Stimulated activated CD4-positive, alpha-beta T cell treated with anti-CD3 and anti-CD28 coated beads, Interleukin-15, amount 100 ng/mL, for 48 hours (primary cell): ENCODE measurements at places on chromosomes 3 and 15.

- DNase-seq, result no peak
Observed at GRCh38 chr3:171255236-171255806, 204.9 kb downstream of the TNIK start.

DNA sequence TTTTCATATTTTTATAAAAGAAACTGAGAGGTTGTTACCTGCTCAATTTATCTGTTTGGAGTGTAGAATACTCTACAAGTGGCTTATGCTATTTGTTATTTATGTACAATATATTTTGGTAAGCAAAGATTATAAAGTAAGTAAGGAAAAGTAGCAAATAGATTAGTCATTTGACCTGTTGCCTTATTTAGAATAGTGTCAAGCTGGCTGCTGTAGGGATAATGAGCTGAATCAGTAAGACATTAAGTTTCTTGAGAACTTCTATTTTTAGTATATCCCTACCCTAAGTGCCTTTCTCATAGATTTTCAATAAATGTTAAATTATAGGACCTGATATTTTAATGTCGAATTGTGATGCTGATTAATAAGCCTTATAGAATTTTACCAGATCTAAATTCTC is 37.2 kb downstream of the ECT2 start:
- DNase-seq, result no peak

DNA sequence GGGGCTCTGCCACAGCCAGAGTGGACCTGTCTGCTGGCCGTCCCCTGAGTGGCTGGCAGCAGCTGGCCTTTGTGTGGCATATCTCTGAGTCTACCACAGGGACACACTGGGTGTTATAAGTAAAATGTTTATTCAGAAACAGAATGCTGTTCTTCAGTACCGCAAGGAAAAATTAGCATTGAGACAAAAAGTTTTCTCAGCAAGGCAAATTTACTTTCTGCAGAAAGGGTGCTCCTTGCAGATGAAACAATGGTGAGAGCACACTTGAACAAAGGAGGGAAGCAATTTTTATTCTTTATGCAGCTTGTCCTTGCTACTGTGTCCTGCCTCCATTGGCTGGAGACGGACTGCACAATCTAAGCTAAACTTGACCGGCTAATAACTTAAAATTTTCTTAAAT is 4.0 kb downstream of the TMEM89 start:
- no peak for DNase-seq

GRCh38 chr15:22950256-22950990 is 29.7 kb downstream of the CYFIP1 start:
- DNase-seq, result no peak

DNA sequence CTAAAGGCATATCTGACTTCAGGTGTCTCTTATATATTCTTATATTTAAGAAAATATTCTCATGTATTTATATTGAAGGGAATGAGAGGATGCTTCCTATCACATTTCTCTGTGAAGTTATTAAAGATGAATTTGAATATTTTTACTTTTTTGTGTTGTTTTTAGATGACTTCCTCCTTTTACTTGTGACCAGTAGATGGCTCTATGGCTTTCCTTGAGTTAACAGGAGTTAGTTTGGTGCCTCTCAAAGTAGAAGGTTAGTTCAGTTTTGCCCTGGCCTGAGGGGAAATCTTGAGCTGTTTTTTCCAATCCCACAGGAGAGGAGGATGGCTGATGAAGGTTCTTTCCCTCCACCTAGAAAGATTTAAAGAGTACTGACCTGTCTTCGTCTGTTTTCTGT is 80.7 kb downstream of the SQOR start:
- no peak for DNase-seq

DNA sequence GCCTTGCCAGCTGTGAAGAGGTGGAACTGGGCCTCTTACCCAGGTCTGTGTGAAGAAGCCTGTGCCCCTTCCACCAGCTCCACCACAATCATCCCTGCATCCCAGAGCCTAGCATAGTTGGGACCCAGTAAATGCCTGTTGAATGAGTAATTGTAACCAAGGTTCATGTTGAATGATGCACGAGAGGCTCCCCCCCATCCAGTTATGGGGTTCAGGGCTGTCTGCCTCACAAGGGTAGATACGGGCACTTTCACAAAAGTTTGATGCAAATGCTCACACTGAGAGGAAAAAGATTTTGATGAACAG is 29.5 kb upstream of the TSEN2 start:
- no peak for DNase-seq

DNA sequence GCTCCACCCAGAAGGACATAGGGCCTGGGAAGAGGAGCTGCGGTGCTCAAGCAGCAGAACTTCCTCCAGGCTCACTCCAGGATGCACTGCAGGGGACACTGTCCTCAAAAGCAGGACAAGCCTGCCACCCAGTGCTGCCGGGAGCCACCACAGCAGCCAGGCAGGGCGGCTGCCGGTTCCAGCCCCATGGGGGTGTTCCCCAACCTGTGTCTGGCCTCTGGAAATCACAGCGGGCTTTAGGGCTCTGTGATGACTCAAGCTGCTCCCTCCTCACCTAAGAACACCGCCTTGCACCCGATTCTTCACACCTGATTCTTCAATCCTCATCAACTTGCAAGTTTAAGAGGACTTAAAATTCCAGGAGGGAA is 71.9 kb upstream of the SLC6A11 start:
- DNase-seq, result no peak

- no peak for DNase-seq
Observed at GRCh38 chr15:62799037-62799436, 243.5 kb upstream of the TPM1 start.

DNA sequence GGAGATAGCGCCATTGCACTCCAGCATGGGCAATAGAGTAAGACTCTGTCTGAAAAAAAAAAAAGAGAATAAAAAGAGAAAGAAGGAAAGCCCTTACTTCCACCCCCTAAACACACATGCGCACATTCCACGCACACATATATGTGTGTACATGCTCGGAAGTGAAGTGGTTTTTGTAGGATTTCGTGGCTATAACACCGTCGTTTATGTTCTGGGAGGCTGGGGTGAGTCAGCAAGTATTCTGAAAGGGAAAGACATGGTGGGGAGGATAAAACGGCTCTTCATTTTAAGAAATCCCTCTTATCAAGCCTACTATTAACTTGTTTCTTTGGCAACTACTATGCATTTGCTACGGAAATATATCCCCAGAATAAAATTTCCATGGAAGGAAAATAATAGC is 422.8 kb upstream of the TBL1XR1 start:
- no peak for DNase-seq

GRCh38 chr3:60696428-60697125 is 554.7 kb downstream of the FHIT start:
- no peak for DNase-seq

GRCh38 chr3:182967218-182968204 is 12.8 kb downstream of the DCUN1D1 start:
- DNase-seq, result no peak

DNA sequence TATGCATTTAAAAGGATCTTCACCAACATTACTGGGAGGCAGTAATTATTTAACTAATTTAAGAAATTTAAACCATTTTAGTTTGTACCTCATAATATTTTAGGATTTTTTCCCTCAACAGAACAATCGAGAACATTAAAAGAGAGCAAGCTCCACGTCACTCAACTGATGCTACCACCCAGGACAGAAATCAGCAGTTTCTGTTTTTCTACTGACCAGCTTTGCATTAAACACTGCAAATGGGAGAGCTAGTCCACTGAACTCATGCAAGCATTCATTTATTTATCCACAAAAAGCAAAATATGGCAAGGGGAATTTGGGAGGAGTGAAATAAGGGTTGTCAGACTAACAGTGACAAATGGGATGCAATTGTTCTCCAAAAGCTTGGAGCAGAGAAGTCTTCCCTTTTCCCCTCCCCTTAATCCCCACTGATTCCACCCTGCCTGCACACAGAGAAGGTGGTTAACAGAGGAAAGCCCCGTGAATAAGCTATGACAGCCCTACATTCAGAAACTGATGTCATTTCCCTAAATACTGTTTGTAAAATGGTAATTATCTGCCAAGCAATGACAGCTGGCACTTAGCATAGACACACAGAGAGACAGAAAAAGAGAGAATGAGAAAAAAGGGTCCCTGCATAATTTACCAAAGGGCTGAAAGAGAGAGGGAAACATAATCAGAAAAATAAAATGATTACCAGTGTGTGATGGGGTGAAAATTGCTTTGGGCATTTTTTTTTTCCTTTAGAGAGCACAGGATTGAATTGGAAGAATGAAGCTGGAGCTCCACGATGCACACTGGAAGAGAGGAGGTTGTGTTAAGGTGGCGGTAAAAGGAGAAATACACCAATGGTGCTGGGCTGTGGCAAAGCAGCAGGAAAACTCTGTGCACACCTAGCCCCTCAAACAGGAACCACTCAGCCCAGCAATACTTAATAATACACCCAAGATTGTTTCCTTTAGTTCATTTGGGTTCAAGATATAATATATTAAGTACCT is 777.4 kb downstream of the TUSC7 start:
- DNase-seq, result no peak

DNA sequence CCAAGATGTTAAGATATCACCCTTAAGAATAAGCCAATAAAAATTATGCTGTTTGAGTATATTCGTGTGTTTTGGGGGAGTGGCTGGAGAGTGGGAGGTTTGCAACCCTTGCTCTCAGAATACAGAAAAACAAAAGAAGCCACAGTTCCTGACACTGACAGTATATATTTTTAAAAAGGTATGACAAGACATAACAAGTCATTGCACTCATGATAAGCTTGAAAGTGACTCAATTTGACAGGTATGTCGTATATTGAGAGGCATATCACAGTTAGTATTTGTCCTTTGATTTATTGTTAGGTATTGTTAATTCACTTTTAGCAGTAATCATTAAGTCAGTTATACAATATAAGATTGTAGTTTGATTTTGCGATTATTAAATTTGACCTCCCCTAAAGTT is 73.1 kb upstream of the TSC22D2 start:
- DNase-seq, result no peak

- DNase-seq, result no peak
Observed at GRCh38 chr3:126106336-126107202, 22.6 kb upstream of the SLC41A3 start.

GRCh38 chr3:24937228-24937627 is 442.6 kb upstream of the THRB start:
- DNase-seq, result no peak

- no peak for DNase-seq
Observed at GRCh38 chr15:90130291-90130690, 28.0 kb upstream of the IDH2 start.

DNA sequence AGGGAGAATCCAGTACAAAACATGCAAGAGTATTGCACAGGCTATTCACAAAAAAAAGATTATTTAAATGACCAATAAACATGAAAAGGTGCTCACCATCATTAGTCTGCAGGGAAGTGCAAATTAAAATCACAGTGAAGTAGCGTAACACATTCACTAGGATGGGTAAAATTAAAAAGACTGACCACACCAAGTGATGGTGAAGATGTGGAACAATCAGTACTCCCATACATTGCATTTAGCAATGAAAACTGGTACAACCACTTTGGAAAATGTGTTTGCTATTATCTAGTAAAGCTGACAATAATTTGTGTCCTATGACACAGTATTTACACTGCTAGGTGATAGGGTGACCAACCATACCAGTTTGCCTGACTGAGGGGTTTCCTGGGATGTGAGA is 26.4 kb downstream of the MESP1 start:
- DNase-seq, result no peak

GRCh38 chr15:34275721-34276120 is 50.9 kb downstream of the EMC4 start:
- DNase-seq, result no peak

DNA sequence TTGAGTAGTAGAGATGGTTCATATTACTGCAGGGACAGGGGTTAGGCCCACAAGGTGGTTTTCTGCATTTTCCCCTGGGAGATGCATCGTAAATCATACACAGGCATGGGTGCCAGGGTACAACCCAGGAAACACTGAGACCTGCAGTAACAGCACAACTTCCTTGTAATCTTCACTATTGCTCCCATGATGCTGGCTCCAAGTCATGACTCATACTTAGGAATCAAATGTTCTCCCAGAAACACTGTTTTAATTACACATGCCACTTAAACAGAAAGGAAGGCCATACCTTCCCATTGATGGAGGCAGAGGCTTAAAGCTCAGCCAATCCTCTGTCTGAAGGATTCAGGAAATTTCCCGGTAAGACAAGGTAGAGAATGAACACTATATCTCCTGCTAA is 106.5 kb downstream of the ERC2 start:
- no peak for DNase-seq

GRCh38 chr3:24947103-24947502 is 452.5 kb upstream of the THRB start:
- no peak for DNase-seq

GRCh38 chr3:94525043-94525442 is 462.2 kb downstream of the NSUN3 start:
- no peak for DNase-seq

DNA sequence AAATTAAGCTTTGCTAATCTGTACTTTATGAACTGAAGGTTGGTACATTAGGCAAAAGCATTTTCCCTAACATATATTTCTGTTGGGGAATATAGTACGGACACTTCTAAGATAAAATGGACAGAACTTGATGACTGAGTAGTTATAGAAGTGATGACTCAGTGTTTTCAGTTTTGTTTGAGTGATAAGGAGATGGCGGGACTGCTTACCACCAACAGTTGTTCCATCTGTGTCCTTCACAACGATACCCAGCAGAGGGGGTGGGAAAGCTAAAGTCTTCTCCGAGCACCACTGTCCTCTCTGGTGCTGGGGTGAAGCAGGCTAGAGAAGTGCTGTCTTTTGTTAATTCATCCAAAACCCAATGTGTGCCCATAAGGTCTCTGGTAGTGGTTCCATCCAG is 195.8 kb downstream of the CD47 start:
- no peak for DNase-seq

DNA sequence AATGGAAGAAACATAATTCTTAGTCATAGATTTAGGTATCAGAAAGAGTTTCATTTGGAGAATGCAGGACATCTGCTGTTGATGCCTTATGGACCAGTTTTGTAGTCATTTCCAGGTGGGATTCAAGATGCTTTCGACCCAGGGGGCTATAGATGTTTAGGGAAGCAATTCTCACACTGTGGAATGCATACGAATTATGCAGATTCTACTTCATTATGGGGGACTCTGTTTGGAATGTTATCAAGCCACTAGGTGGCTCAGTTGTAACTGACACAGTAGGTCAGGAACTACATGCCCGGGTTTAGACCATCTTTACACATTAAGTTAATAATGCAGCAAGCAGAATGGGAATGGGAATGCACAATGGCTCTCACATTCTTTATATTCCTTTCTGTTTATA is 1359.8 kb downstream of the ZPLD1 start:
- no peak for DNase-seq
